Transverse colon (tissue), 4 donors: ENCODE measurements at places on chromosomes 1 and 21. TPM values are rescaled to one million over a fixed set of nuclear protein-coding genes. Genes with fewer than 3 reads are reported as not detected.

- DNase-seq = no peak
Observed at GRCh38 chr1:86915737-86916235, 1.4 kb downstream of the HS2ST1 start.

- no peak for DNase-seq
Observed at GRCh38 chr1:98103617-98104285, 182.9 kb upstream of the DPYD start.

- no peak for DNase-seq
Observed at GRCh38 chr1:229075217-229075616, 195.7 kb upstream of the RAB4A start.

GRCh38 chr1:22174446-22175220 lies 31.7 kb upstream of the WNT4 start:
- DNase-seq = no peak

DNA sequence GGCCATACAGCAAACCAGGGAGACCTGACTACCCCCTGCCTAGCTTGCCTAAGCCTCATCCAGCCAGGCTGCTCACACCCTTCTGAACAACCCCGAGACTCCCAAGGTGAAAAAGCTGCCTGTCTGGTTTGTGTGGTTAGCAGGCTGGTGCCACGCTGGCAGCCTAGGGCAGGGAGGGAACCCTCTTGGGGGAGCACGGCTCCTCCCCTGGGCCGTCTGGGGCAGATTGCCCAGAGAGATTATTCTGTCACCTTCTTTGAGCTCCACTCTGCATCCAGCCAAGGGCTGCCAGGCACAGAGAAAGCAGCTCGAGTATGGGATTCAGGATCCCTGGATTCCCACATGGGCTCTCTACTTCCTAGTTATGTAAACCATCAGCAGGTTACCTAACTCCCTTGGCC lies 27.5 kb upstream of the TCEA3 start:
- peak; percentile 91 for DNase-seq

DNA sequence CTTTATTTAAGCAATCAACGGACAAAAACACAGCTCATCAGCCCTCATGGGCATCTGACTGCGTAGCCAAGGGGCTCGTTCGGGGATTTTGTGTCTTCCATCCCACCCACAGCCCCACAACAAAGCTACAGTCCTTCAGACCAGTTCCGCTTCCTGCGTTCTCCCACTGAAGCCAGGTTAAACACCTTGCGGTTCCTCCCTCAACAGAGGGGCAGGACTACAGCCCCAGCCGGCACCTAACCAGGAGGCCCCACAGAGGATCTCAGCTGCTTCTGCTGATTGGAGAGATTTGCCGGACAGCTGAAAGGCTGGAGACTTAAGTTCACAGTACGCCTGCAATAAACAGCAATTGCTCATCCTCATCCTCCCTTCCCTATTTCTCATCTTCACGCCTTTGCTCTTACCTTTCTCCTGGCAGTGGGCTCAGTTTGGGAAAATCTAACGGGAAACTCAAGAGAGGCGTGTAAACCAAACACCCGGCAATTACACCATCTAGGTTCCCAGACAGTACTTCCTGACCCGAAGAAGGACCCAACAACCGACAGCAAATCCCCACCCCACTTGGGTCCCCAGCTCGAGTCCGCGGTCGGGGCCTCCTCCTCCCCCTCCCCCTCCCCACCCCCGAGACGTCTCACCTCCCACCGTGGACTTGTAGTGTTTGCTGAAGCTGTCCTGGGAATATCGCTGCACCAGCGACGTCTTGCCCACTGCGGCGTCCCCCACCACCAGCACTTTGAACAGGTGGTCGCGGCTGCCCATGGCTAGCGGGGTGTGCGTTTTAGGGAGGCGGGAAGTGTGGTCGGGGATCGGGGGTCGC lies 876 bp downstream of the RAB29 start:
- DNase-seq = peak; percentile 40

DNA sequence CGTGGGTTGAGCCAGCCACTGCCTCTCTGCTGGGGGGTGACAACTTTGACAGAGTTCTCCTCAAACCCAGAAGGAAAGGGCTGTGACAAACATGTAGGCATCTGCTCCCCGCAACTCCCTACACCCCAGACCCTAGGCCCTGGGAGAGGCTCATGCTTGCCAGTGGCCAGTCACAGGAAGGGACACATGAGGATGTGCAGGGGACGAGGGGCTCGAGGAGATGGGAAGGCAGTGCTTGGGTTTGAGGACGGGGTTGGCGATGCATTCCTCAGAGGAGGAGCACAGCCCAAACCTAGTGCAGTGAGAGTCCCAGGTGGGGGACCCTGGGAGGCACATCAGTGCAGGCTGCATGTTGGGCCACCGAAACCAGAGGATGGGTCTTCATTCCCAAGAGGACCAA lies 62.1 kb downstream of the STUM start:
- no peak for DNase-seq

GRCh38 chr1:36516372-36517010 lies 33.8 kb upstream of the CSF3R start:
- peak; percentile 24 for DNase-seq

DNA sequence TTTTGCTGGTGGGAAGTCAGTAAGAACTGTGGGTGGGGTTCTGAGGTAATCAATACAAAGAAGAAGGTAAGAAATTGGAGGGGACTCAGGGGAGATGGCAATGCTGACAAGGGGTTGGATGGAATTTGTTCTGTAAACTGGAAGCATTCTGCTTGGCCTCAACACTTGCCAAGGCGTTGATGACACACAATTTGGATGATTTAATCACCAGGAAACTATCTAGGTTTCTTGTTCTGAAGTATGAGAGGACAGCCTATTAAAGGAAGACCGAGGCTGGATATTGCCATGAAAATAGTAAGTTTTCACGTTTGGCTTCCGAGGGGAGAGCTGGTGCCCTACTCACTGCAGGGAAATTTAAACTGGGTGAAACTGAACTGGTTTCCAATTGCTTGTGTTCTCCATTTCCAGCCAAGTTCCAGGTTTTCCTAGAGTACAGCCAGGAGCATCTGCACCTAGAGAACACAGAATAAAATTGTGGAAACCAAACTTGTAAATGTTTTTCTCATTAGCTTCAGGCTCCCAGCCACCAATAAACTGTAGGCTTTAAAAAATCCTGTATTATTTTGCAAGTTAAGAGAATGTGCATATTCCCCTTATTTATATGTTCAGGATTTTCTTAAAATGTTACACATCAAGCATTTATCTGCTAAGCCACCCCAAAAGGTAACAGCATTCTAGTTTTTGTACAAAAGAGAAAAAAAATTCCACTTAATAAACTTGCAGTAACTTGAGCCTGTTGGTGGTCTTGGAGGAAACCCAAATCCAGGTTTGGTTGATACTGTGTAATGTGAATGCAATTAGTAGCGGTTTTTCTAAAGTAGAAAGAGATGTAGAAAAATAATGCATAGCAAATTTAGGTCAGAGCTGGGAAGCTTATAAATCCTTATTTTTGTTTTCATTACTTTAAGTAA lies 53.8 kb downstream of the ROR1 start:
- DNase-seq = no peak

DNA sequence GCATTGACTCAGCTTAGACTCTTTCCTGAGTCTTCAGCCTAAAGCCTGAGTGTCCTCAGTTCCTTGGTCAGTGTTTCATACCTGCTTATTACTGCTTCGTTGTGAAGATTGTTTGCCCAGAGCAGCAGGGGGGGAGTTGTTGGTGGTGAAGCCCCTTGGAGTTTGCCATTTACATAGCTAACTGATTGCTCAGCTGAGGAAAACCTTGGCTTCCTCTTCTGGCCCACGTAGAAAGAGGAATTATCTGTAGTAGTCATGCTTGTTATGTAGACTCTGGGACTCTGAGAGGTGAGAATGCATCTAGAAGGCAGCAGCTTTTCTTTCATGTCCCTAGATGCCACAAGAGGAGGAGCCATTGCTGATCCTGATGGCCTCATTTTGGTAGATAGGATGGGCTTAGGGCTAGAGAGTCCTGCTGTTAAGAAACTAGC lies 125.9 kb downstream of the MAST2 start:
- no peak for DNase-seq

DNA sequence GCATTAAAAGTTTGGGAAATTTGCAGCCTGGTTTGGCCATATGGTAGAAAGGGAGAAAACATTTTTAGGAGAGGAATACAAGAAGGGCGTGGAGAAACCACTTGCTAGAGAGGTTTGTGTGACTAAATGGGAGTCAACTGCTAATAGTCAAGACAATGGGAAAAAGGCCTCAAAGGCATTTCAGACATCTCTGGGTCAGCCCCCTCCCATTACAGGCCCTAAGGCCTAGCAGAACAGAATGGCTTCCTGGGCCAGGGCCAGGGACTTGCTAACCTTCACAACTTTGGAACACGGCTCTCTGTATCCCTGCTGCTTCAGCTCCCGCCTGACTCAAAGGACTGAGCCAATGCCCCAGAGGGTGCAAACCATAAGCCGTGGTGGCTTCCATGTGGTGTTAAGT lies 752.3 kb upstream of the ADAMTS5 start:
- no peak for DNase-seq

DNA sequence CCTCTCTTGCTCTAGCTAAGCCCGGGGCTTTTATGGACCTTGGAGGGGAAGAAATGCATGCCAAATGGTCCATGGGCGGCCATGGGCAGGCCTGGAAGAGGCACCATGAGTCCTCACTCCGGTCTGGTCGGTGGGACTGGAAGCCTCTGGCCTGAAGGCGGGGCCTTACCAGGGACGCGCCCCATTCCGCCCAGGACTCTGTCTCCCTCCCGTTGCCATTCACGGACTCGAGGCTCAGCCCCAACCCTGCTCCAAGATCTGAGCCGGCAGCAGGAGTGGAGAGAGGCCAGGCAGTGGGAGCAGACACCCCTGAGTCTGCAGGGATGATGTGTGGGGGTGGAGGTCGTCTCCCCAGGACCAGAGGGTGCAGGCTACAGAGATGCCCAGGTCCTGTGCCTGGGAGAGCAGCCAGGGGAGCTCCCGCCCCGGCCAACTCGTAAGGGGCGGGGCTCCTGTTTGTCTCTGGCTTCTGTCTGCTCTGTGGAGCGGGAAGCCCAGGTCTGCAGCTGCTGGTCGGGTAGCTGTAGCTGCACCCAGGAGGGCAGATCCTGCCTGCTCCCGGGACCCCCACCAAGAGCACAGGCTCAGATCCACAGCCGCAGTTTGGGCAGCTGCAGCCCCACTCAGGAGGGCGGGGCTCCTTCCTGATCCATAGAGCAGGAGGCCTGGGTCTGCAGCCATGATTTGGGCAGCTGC lies 8.3 kb upstream of the KANK4 start:
- no peak for DNase-seq

DNA sequence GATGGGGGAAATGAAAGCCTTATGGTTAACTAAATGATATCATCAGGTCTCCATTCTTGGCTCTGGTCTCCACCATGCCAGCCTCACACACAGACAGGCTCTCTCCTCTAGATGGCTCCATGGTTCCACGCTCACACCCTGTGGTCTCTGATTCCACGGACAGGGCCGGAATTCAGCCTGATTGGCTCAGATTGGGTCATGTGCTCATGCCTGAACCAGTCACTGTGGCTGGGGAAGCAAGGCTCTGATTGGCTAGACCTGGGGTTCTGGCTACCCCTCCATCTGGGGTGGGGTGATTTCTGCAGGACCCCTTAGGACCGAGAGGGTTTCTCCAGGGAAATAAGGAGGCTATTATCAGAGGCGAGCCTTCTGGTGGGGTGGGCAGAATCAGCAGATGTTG lies 277.0 kb downstream of the PTPRU start:
- DNase-seq = no peak

DNA sequence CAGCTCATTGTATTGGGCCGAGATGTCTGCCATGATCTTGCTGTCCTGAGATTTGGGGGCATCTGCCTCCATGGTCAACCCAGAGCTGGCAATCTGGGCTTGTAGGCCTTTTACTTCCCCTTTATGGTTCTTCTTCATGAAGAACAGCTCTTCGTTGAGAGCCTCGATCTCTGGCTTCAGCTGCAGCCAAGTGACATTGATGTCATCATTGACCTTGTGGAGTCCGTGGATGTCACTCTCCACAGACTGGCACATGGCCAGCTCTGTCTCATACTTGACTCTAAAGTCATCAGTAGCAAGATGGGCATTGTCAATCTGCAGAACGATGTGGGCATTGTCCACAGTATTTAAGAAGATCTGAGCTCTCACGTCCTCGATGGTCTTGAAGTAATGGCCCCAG lies 29.2 kb downstream of the RAP1A start:
- DNase-seq = no peak

- DNase-seq = no peak
Observed at GRCh38 chr1:32729254-32730046, 26.9 kb upstream of the SYNC start.

DNA sequence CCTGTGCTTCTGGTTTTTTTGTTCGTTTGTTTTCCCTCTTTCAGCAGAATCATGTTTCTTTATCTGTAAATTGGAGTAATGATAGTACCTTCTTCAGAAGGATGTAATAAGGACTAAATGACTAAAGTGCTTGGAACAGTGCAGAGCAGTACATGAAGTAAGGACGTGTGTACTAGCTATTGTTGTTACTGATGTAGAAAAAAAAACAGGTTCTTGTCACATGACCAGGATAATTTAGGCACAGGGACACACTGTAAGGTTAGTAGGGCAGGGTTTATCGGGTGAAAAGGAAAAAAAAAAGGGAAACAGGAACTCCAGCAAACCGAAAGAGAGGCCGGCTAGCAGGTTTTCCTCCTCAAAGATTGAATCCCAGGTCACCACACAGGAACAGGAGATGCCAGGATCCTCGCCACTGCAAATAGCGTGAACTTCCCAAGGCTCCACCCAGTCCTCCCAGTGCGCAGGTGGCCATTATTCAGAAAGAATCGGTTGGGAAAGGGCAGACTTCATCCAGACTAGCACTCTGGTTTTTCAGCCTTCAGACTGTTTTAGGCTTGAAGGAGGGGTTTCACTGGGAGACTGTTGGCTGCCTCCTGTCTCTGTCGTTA lies 63.8 kb upstream of the PRRC2C start:
- DNase-seq = no peak

DNA sequence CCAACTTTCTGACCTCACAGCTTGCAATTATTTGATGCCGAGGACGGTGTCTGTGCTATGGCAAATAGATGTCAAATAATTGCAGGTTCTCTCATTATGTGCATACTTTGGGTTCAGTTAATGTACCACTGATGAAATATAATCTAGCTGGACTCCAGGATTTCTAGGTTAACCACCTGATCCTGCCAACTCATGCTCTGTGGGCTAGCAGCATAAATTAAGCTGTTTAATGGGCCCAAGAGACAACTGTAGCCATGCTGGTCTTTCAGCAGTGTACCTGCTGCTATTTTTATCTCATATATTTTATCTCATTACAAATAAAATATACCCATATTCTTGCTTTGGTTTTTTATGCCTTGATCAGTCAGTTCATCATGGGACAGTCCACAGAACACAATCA lies 43.3 kb upstream of the HP1BP3 start:
- DNase-seq = no peak

Gene DDOST
- 103 TPM for total RNA-seq

Gene CELA3A
- not detected for total RNA-seq

Gene SPATA45
- not detected for total RNA-seq

Gene VWA1
- total RNA-seq = 30.6 TPM

Gene NBPF10
- total RNA-seq = 1.9 TPM

Gene CD58
- 26.6 TPM for total RNA-seq
